ENCODE measurements at places on chromosomes 12 and 14. TPM values are rescaled to one million over a fixed set of nuclear protein-coding genes. Genes with fewer than 3 reads are reported as not detected.

- DNase-seq = peak; percentile 27
Measured at GRCh38 chr12:6959058-6959804, 8.1 kb downstream of the PTPN6 start.

Gene LBHD2
- not detected for total RNA-seq

GRCh38 chr14:85224241-85224640 is 305.7 kb upstream of the FLRT2 start:
- no peak for DNase-seq

Gene P2RX2
- total RNA-seq = 0.17 TPM

DNA sequence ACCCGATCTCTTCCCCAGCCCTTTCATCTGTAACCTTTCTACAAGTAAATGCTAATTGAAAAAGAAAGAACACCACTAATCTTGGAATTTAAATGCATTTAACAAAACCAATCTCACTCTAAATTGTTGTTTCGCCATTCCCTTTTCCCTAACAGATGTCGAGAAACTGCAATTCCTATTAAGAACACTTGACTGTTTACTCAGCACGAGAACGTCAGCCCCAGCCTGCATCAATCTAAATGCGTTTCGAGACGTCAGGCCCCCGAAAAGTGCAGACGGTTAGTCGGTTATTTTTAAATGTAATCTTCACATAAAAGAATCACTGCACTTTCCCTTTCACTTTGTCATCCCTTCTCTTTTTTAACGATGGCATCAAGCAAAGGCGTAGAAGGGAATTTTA is 837.6 kb downstream of the VRK1 start:
- no peak for DNase-seq

DNA sequence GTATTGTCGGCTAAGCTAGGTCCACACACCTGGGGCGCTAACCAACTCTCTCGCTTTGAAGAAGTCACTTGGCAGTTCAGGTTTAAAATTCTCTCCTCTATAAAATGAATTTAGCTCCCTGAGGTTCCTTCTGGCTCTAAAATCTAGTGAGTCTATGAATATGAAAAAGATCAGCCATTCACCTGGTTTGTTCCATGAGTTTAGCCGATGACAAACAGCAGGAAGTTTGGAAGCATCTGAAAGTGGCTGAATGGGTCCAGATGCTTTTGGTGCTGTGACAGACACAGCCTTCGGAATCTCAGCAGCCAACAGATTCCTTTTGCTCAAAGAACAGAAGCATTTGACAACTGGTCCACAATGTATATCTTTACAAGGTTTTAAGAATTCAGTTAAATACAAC is 73.4 kb upstream of the FOXN3 start:
- no peak for DNase-seq

DNA sequence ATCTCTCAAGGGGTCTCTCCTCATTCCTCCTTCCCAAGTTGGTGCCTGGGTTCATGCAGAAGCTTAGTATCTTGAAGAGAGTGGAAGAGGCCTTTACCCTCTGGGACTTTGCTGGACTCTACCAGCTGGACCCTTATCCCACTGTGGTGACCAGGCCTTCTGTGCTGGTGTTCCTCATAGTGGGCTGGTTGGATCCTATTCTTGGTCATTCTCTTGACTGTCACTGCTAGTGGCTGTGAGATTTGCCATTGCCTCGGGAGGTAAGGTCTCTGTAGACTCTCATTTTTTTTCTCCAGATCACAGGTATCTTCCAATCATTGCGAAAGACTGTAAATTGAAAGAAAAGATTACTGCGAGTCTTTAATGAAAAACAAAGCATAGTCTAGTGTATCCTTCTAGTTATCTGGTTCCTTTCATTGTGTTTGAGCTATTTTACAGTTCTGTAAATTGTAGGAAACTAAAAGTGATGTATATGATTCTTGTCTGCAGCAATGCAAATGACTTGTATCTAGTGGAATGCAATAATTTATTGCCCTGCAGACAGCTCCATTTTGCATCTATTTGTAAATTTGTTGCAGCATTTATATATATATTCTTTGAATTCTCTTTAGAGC is 217.9 kb downstream of the AEBP2 start:
- no peak for DNase-seq

DNA sequence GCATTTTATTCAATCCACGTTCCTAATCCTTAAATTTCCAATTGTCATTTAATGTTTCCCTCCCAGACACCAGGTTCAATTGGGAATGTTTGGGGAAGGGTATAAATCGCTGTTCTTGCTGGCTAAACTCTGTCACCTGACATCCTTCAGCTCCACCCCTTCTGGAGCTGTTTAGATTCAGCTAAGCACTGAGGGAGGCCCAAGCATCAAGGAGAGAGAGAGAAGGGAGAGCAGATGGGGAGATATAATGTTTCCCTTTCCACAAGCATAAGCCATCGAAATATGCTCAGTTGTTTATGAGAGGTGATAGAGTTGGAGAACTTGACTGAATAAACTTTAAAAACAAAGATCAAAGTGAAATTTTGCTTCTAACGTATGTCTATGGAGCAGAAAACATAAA is 1.8 kb downstream of the ABCC9 start:
- no peak for DNase-seq

DNA sequence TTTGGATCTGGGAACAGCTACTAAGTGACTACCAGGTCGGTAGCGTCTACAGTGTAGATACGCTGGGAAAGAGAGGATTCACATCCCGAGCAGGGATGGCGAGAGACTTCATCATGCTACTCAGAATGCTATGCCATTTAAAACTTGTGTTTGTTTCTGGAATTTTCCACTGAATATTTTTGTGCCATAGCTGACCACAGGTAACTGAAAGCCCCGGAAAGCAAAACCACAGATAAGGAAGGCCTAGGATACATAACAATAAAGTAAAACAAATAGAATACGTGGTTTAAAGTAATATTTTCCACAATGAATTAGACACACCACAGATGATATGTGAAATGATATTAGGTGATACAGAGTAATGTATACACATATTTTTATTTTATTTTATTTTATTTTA is 7.9 kb upstream of the HCAR1 start:
- DNase-seq = no peak

Gene TEX52
- total RNA-seq = not detected

DNA sequence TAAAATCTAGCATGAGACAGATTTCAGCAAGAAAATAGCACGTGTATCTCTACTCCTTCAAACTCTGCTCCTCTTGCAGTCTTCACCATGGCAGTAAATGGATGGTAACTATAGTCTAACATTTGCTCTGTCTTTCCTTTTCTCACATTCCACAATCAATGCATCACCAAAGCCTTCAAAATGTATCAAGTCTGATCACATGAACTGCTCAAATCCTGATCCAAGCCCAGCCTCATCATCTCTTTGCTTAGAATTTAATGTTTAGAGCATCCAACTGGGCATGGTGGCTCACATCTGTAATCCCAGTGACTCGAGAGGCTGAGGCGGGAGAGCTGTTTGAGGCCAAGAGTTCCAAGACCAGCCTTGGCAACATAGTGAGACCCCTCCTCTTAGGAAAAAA is 45.9 kb downstream of the CDK17 start:
- no peak for DNase-seq

GRCh38 chr14:46433381-46433780 is 218.2 kb downstream of the RPL10L start:
- no peak for DNase-seq

- no peak for DNase-seq
Measured at GRCh38 chr14:46769292-46769691, 117.7 kb upstream of the RPL10L start.

DNA sequence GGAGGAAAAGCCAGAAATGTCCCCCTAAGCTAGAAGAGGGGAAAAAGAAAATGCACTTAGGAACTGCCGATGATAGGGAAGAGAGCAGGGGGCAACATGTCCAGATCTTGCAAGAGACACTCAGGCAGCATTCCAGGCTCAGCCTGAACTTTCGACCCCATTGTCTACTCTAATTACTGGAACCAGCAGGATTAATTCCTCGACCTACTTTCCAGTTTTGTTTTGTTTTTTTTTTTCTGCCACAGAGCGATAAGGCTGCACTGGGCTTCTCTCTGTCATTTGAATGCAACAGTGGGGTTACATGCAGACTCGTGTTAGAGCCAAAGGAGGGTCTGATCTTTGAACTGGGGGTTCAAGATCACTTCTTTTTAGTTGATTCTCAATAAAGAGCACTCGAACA is 68.7 kb upstream of the MED13L start:
- peak; percentile 33 for DNase-seq

Gene ANAPC5
- total RNA-seq = 145 TPM

- DNase-seq = no peak
Measured at GRCh38 chr12:128969480-128970055, 116.3 kb downstream of the GLT1D1 start.

DNA sequence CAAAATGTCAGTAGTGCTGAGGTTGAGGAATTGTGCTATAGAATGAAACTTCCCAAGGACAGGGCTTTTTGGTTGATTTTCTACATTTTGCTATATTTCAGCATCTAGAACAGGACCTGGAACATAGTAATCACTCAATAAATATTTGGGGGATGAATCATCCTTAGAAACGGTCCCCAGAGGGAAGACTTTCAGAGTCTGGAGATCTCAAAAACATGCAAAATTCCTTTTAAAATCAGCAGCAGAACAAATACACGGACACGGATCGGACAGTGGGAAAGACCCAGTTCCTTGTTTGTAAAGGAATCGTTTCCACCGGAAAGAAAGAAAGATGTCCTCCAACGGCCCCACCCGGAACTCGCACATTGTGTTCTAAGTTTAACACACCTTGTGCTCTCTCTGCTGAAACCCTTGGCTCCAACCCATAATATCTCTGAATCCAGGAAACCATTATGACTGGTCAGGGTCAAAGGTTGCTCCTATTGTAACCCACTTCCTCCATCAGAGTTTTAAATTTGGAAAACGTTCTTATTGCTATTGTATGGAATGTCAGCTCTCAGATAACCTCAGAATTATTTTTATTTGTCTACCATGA is 617.2 kb downstream of the MED13L start:
- peak; percentile 46 for DNase-seq

Gene SERPINA9
- total RNA-seq = not detected

DNA sequence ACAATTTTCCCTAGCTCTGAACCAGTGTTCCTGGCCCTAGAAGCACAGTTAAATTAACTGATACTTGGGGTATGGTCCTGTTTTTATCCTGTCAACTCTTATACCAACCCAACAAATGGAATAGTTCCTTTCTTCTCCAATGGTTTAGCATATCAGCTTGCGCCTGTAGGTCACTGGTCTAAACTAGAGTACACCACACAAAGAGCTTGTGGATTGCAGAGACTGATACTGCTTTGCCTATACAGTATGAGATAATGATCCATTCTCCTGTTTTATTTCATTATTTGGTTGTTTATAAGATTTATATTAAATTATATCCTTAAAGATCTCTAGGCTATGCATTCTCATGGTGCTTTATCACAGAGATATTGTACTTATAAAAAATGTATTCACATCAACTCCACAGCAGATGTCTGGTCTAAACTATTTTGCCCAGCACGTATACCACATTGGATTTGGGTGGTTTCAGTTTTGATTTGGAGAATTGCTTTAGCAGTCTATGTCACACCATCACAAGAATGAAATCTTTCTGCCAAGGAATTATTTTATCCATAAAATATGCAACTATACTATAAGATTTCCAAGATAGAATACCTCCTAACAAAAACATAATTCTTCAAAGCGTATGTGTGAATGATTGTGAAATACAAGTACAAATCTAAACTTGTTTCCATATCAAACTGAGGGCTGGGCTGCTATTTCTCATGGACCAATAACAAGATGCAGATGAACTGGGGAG is 142.1 kb downstream of the SLC16A7 start:
- no peak for DNase-seq

DNA sequence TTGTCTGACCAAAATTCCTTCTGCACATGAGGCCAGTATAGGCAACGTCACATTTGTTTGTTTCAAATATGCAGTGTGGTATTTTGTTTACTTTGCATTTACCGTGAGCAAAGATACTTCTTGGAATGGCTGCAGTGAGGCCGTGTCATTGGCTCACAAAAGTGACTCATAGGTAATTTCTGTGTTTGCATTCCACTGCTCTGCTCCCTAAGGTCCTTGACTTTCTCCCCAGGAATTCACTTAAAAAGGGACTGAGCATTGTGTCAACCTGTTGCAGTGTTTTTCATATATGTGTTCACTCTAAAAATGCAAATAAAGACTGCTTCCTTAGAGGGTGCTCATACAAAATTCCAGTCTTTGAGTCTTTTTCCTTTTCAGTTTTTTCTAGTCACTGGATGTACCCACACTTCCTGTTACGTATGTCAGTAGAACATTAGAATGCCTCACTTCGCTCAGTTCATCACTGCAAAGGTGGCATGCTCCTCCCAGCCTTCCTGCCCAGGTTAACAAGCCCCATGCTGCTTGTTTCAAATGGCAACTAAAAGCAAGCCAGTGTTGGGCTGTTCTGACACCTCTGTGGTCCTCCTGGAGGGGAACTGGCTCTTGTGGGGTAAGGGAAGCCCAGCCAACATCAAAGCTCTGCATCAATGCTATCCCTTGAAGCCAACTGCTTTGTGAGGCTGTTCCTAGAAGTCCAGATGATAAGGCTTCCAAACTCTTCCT is 9.1 kb downstream of the C12orf76 start:
- DNase-seq = peak; percentile 84

- DNase-seq = peak; percentile 26
Measured at GRCh38 chr12:107635139-107635538, 50.5 kb upstream of the PWP1 start.

Gene SMCO3
- total RNA-seq = 1.2 TPM

DNA sequence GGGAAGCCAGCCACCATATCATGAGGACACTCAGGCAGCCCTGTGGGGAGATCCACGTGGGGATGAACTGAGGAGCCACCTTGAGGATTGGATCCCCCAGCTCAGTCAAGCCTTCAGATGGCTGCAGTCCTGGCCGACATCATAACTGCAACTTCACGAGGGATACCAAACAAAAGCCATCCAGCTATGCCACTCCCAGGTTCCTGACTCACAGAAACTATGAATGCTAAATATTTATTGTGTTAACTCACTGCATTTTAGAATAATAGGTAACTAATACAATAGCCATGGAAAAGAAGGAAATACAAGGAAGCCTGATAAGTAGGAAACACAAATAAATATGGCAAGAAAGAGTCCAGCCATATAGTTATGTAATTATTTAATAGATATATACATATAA is 42.1 kb upstream of the FAM222A start:
- no peak for DNase-seq

Gene PPFIA2
- not detected for total RNA-seq

Gene CPNE6
- total RNA-seq = not detected

Gene CLEC7A
- 0.47 TPM for total RNA-seq

Data from dermis blood vessel endothelial cell (primary cell).